Esophagus squamous epithelium (tissue), 5 donors: ENCODE measurements at places on chromosomes 12 and 14. TPM values are rescaled to one million over a fixed set of nuclear protein-coding genes. Genes with fewer than 3 reads are reported as not detected.

- H3K4me1 ChIP-seq, result peaks cover 15% of the 10 kb centered on the region
- no peaks in the 10 kb centered on the region for H3K27me3 ChIP-seq
- no peak overlapping the region for H3K27ac ChIP-seq
- DNase-seq, result no peak
Measured at GRCh38 chr12:70609739-70610491, 27.3 kb downstream of the PTPRB start.

DNA sequence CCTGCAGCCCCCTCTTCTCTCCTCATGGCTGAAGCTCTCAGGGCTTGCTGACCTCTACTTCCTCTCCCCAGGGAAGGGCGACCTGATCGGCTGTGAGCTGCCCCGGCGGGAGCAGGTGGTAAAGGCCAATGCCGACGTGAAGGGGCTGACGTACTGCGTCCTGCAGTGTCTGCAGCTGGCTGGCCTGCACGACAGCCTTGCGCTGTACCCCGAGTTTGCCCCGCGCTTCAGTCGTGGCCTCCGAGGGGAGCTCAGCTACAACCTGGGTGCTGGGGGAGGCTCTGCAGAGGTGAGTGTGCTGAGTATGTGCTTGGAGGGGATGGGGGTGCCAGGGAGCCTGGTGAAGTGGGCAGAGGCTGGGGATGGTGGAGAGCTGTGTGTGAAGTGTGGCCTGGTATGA is 13.7 kb downstream of the MCRS1 start:
- H3K4me1 ChIP-seq, result peaks cover 15% of the 10 kb centered on the region
- H3K36me3 ChIP-seq, result peaks cover 10% of the 10 kb centered on the region
- H3K27me3 ChIP-seq, result peaks cover 2% of the 10 kb centered on the region
- no peak for DNase-seq
- no peak overlapping the region for H3K27ac ChIP-seq

GRCh38 chr12:107344035-107344808 is 250.9 kb upstream of the CRY1 start:
- H3K36me3 ChIP-seq, result peaks cover 5% of the 10 kb centered on the region
- no peaks in the 10 kb centered on the region for H3K27me3 ChIP-seq
- no peaks in the 10 kb centered on the region for H3K4me1 ChIP-seq
- H3K4me3 ChIP-seq, result no peak overlapping the region

GRCh38 chr12:3222306-3222705 is 145.1 kb downstream of the TSPAN9 start:
- peaks cover 34% of the 10 kb centered on the region for H3K4me1 ChIP-seq
- H3K27me3 ChIP-seq, result no peaks in the 10 kb centered on the region
- no peak overlapping the region for H3K4me3 ChIP-seq
- no peak overlapping the region for H3K27ac ChIP-seq
- H3K36me3 ChIP-seq, result no peaks in the 10 kb centered on the region

DNA sequence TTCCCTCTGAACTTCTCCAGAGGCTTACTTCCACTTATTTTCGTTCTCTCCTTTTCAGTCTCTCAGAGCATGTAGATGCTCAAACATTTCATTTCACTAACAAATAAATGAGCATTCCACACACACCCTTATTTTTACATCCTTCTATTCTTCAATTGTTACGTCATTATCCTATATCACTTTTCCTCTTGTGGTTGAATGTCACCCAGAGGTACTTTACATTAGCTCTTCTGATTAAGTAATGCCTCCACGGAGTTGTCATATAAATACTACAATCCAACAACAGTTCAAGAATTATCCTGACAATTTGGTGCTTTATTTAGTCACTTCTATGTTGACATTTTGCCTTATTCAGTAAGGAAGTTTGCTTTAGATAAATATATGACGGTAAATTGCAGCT is 18.4 kb downstream of the FAR2 start:
- no peak overlapping the region for H3K27ac ChIP-seq
- no peaks in the 10 kb centered on the region for H3K27me3 ChIP-seq
- no peaks in the 10 kb centered on the region for H3K4me1 ChIP-seq
- DNase-seq, result no peak

DNA sequence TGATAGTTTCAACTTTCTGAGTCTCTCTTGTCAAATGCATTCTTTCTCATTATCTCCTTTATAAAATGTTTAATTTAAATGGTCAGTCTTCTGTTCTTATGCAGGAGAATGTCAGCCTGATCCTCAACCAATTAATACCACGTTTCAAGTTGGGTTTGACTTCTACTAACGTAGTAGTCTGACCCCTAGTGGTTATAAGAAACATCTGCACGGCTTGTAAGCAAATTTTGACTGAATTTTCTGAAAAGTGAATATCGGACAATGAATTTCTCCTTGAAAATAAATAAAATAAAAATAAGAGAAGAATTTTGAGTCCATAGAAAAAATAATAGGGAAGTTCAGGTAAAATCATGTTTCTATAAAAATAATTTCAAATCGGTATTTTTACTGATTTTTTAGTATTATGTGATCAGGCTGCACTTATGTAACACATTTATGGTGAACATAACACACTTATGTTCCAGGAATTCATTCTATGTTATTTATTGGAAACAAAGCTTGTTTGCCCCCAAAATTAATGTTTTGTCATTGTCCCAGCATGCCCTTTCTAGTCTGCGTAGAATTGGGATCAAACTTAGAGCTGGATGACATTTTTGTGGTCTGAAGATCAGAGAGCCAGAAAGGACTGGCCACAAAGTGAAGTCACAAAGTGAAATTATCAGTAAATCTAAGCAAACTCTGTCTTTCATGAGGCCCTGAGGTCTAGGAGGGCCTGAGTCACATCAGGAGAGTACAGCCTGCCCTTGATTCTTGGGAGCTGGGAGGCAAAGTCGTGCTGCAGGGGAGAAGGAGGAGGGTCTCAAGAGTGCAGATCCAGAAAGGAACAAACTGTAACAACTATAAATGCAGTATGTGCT is 101.2 kb upstream of the STXBP6 start:
- H3K27me3 ChIP-seq, result no peaks in the 10 kb centered on the region
- H3K4me3 ChIP-seq, result no peak overlapping the region
- no peak for DNase-seq
- H3K4me1 ChIP-seq, result no peaks in the 10 kb centered on the region
- no peaks in the 10 kb centered on the region for H3K36me3 ChIP-seq
- no peak overlapping the region for H3K27ac ChIP-seq

DNA sequence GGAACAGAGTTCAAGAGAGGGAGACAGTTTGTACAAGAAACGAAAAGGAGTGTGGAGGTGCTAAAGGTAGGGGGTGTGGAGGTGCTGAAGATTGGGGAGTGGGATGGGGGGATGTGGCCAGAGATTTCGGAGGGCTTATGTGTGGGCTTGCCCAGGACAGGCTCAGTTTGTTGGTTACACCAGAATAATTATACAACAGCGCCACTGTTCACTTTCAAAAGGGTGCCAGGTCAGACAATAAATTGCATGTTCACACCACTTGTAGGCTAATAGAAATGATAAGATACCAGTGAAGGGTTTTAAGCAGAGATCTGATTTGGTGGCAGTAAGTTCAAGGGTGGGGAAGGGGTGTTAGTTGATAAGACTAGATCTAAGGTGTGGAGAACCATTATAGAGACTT is 75.3 kb downstream of the PRKCH start:
- peaks cover 11% of the 10 kb centered on the region for H3K36me3 ChIP-seq
- no peaks in the 10 kb centered on the region for H3K27me3 ChIP-seq
- peaks cover 5% of the 10 kb centered on the region for H3K4me1 ChIP-seq
- DNase-seq, result no peak

DNA sequence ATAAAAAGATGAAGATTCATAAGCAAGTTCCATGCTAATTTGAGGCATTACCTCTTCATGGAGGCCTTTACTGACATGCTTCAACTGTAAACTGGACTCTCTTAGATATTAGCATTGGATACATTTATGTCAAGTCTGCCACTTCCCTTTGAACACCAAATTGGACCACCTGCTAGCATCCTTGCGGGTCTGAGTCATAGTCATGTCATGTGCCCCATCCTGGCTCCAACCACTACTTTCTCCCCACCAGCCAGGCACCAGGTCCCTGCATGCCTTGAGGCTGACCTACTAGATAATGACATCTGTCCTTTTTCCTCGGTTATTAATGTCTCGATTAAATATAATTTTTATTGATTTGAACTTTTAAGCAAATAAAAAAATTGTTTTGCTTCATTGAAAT is 32.9 kb upstream of the EEA1 start:
- no peak for DNase-seq
- no peaks in the 10 kb centered on the region for H3K27me3 ChIP-seq
- H3K36me3 ChIP-seq, result no peaks in the 10 kb centered on the region
- H3K4me3 ChIP-seq, result no peak overlapping the region
- H3K4me1 ChIP-seq, result no peaks in the 10 kb centered on the region

- DNase-seq, result no peak
- H3K36me3 ChIP-seq, result no peaks in the 10 kb centered on the region
- H3K4me1 ChIP-seq, result no peaks in the 10 kb centered on the region
- H3K27me3 ChIP-seq, result no peaks in the 10 kb centered on the region
- H3K27ac ChIP-seq, result no peak overlapping the region
Measured at GRCh38 chr12:83140135-83140534, 453.4 kb downstream of the TMTC2 start.

- no peak overlapping the region for H3K4me3 ChIP-seq
- no peak for DNase-seq
- no peaks in the 10 kb centered on the region for H3K36me3 ChIP-seq
- no peaks in the 10 kb centered on the region for H3K27me3 ChIP-seq
- no peaks in the 10 kb centered on the region for H3K4me1 ChIP-seq
Measured at GRCh38 chr14:42944284-42944683, 1337.6 kb downstream of the LRFN5 start.

- H3K4me1 ChIP-seq, result peaks cover 36% of the 10 kb centered on the region
- no peaks in the 10 kb centered on the region for H3K27me3 ChIP-seq
Measured at GRCh38 chr12:124740691-124741137, 123.0 kb downstream of the SCARB1 start.

GRCh38 chr12:111034083-111034885 is 113.9 kb upstream of the MYL2 start:
- no peak for DNase-seq
- H3K27ac ChIP-seq, result no peak within 1 kb of the TSS
- H3K36me3 ChIP-seq, result no peaks in the 10 kb centered on the region
- peak within 1 kb of the TSS; percentile 49 for H3K4me3 ChIP-seq
- no peaks in the 10 kb centered on the region for H3K4me1 ChIP-seq
- peaks cover 16% of the 10 kb centered on the region for H3K27me3 ChIP-seq

GRCh38 chr12:129841251-129841650 is 62.6 kb downstream of the TMEM132D start:
- H3K27ac ChIP-seq, result no peak overlapping the region
- DNase-seq, result no peak
- H3K27me3 ChIP-seq, result no peaks in the 10 kb centered on the region
- no peaks in the 10 kb centered on the region for H3K4me1 ChIP-seq
- H3K36me3 ChIP-seq, result no peaks in the 10 kb centered on the region

DNA sequence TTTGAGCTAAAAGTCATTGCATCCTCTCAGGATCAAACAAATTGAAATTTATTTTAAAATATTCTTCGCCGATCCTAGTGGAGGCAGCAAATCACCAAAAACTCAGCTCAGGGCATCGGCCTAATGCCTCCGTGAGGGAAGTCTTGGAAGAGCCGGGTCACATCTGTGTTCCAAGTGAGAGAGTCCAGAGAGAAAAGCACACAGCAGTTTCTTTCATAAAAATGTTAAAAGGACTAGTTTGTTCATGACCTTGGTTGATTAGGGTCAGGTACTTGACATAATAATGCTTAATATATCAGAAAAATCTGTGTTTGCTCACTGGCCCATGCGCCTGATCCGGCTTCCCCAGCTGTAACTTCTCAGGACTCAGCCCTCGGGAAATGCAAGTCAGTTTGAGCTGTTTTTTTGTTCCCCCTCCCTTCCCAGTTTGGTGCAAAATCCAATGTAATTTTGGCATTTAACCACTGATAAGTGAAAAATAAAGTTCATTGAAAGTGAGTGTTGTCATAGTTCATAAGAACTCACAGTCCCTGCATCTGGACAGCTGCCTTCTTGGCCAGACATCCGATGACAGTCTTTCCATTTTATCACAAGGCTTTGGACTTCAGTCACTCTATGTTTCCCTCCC is 161.7 kb downstream of the CAND1 start:
- H3K27ac ChIP-seq, result peak overlapping the region; percentile 54
- H3K4me1 ChIP-seq, result peaks cover 17% of the 10 kb centered on the region
- H3K4me3 ChIP-seq, result no peak overlapping the region

DNA sequence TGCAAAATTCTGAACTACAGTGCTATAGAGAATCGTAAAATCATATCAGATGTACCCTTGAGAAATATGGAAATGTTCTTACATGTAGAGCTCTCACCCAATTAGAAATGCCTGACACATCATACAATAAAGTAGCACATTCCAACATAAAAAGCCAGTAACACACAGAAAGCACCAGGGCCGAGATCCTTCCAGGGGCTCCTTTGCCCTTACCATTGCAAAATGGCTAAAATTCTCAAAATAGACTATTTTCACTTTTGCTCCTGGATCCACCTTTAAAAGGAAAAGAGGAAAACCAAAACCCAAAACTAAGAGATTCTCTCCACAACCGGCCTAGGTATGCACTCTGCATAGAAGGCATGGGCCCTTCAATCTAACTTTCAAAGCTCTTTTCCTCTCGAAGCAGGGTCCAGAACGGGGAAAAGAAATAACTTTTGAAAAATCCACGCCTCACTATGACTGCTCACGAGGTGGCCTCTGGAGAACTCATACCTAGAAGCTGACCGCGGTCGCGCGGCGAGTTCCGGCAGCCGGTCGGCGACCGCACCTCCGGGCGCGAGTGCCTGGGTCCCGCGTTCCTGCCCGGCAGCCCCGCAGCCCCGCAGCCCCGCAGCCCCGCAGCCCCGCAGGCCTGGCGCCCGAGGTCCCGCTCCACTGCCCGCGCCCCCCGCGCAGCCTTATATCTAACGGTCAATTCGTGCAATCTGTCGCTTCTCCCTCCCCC is 2.7 kb downstream of the OTX2 start:
- peaks cover 6% of the 10 kb centered on the region for H3K4me1 ChIP-seq
- H3K27me3 ChIP-seq, result peaks cover 100% of the 10 kb centered on the region
- no peak overlapping the region for H3K27ac ChIP-seq
- DNase-seq, result no peak
- peak overlapping the region; percentile 22 for H3K4me3 ChIP-seq
- H3K36me3 ChIP-seq, result no peaks in the 10 kb centered on the region

GRCh38 chr12:52829986-52830770 is 3.9 kb downstream of the KRT79 start:
- H3K4me1 ChIP-seq, result no peaks in the 10 kb centered on the region
- peaks cover 13% of the 10 kb centered on the region for H3K27me3 ChIP-seq
- DNase-seq, result no peak
- H3K36me3 ChIP-seq, result no peaks in the 10 kb centered on the region
- H3K4me3 ChIP-seq, result no peak overlapping the region

GRCh38 chr12:66884091-66884490 is 205.2 kb upstream of the GRIP1 start:
- no peak overlapping the region for H3K27ac ChIP-seq
- no peak overlapping the region for H3K4me3 ChIP-seq
- no peak for DNase-seq

The RERGL gene
- 4.4 TPM for total RNA-seq

The FBLN5 gene
- 4.0 TPM for total RNA-seq

The ADAM20 gene
- total RNA-seq, result 1.1 TPM

The LGR5 gene
- total RNA-seq, result not detected

The PAPLN gene
- 2.9 TPM for total RNA-seq

The BRAP gene
- 10.2 TPM for total RNA-seq

The ITFG2 gene
- total RNA-seq, result 16.9 TPM

The DDX24 gene
- 68.8 TPM for total RNA-seq

The RNASE1 gene
- total RNA-seq, result 297 TPM

The HOXC4 gene
- 1.1 TPM for total RNA-seq

The TCL1B gene
- not detected for total RNA-seq
